Lung microvascular endothelial cell (primary cell): ENCODE measurements at places on chromosomes 6 and 20.
A peak's percentile ranks its signal among the peaks of the same experiment; 100 is the strongest.

DNA sequence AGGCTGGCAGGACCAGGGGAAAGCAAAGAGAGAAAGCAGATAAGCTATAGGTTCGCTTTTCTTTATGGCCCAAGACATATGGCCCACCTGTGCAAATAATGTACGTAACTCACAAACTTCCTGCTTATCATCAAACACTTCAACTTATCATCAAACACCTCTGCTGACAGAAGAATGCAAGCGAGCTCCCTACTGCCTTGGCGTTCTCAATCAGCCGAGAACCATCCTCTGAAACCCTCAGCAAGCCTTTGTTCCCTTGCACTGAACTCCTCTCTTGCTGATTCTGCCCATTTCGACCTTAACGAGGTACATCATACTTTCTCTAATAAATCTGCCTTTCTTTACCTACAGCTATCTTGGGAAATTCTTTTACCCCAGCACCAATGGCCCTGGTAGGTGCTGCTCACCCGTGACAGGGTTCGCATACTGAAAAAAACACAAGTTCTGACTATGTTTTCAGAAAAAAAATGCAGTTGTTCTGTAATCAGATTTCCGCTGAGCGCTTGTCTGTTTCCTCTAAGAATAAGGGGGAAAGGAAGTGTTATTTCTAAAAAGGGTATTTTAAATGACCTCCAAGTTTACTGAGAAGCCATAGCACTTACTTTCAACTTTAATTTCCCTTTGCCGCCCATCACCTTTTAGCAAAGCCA, 28.3 kb downstream of the SERPINB6 start:
- peak; percentile 55 for DNase-seq

DNA sequence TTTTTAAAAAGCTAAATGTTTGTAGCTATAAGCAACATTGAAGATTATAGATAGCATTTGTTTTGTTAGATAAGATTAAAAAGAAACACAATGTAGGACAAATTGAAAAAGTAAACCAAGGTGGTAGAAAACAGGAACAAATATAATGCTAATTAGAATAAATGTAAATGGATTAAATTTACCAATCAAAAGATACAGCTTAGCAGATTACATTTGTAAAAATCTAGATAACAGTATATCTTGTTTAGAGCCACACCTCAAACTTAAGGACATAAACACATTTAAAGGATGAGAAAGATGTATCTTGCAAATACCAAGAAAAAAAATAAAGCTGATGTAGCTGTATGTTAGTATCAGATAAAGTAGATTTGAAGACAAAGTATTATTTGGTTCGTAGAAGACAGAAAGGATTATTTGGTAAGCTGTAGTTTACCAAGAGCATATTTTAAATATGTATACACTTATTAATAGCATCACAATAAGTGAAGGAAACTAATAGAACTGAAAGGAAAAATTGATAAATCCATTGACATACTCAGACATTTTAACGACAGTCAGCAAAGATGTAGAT, 107.2 kb downstream of the TULP4 start:
- DNase-seq = no peak

DNA sequence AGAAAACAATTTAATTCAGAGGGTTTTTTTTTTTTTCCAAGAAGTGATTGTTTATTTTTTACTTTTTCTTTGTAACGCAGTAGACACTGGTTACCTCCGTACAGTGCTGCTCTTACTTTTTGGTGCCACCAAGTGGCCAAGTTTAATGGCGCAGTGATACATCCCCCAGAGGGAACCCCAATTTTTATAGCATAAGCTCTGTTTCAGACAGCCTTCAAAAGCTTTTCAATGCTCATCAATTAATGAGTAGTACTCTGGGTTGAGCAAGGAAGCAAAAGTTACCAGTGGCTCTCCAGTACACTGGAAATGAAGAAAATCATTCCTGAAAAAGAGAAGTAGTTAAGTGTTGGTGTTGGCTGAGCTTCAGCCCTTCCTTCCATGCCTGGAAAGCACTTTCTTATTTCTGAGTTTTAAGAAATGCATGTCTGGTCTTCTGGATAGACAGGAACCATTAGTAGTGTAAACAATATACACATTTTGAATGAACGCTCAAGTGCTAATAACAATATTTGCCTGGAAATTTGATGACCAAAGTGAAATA, 129.1 kb upstream of the SMLR1 start:
- DNase-seq = peak; percentile 43

DNA sequence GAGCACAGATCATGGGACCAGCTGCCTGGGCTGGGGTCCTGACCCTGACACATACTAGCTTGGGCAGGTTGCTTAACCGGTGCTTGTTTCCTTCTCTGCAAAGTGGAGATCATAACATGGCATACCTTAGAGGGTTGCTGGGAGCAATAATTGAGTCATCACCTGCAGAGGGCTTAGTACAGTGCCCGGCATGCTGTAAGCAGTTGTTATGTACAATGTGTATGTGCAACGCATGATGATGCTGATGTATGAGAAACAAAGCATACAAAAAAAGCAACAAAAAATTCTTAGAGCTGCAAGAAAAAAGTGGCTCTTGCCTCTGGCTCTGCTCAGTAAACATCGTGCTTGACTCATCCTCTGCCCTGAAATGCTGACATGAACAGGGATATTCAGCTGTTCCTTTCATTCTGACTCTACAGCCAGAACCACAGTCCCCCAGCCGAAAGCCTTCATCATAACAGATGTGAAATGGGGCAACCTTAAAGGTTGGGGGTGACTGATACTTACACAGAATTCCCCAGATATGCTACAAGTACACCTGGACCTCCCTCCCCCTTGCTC, 91.7 kb downstream of the CLIC5 start:
- DNase-seq = no peak

DNA sequence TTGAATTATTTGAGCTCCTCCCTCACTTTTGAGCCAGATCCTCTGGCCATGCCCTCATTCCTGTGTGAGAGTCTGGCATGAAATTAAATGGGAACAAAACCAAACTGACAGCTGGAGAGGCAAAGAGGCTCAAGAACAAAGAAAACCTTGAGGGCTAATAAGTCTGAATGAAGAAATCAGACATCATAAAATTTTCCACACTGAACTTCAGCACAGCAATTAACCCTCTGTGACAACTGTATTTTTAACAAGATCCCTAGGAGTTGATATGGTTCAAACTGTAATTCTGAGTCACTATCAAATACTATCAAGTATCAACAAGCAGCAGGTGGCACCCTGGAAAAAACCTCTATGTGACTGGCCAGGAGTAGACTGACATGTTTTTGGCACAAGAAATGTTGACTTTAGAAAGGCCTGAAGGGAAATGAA, 109.4 kb upstream of the EMILIN3 start:
- DNase-seq = peak; percentile 92

GRCh38 chr6:91565207-91565606, 978.3 kb upstream of the MAP3K7 start:
- no peak for DNase-seq

- no peak for DNase-seq
Measured at GRCh38 chr20:46666818-46667515, 15.7 kb upstream of the SLC13A3 start.

DNA sequence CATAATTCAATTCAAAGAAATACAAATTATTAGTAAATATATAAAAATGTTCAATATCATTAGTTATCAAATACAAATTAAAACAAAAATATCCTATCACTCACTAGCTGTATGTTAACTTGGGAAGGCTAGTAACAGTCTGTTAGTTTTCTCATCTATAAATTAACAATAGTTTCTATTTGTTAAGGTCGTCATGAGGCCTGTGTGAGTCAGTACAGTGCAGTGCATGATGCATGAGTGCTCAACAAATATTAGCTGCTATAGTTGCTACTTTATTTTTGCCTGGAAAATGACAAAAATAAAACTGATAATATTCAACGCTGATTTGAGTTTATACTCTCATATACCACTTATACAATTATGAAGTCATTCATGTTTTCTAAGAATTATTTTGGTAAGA, 401.6 kb upstream of the RUNX2 start:
- DNase-seq = peak; percentile 13

DNA sequence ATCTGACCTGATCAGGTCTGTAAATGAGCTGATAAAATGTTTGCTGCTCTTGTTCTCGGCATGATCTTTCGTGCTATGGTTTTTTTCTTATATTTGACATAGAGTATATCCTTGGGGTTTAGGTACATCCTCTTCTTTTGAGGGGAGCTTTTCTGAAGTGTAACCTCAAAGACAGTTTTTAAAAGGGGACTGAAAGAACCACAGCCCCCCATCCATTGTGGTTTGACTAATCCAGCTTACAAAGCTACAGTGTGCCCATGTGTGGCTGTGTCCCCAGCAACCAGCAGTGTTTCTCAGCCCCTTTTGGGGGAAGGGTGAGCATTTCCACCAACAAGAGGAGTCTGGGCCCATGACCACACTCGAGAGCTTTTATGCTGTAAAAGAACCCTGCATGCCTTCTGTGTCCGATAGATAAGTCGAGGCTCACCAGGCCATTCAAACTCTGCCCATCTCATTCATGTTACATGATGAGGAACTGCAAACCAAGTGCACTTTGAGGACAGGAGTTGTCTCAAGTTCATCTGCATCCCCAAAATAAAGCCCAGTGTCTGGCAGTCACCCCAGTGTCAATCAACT, 266.0 kb downstream of the SLC24A3 start:
- DNase-seq = no peak

DNA sequence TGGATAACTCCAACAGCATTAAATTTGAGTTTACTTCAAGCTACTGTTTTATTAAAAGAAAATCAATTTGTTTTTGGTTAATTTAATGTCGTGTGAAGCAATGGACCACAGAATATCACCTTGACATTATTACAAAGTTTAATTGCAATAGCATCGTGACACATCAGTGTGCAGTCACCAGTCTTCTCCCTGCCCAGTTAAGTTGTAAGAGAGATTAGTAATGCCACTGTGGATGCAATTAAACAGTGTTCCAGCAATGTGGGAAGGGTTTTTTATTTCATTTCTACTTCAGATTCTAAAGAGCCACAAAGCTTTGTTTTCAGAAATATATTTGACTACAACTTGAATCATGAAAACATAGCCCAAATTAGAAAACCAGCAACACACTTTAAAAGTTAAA, 128.7 kb downstream of the SYNE1 start:
- DNase-seq = no peak

- peak; percentile 93 for DNase-seq
Measured at GRCh38 chr20:11890331-11891076, 27.2 kb upstream of the BTBD3 start.

GRCh38 chr6:45677381-45678284, 299.9 kb upstream of the SUPT3H start:
- peak; percentile 80 for DNase-seq

GRCh38 chr6:85867595-85867994, 224.9 kb upstream of the SYNCRIP start:
- DNase-seq = no peak

- DNase-seq = peak; percentile 88
Measured at GRCh38 chr20:19828232-19828631, 70.2 kb downstream of the RIN2 start.

GRCh38 chr20:63091901-63092659, 85.3 kb upstream of the BHLHE23 start:
- DNase-seq = no peak

DNA sequence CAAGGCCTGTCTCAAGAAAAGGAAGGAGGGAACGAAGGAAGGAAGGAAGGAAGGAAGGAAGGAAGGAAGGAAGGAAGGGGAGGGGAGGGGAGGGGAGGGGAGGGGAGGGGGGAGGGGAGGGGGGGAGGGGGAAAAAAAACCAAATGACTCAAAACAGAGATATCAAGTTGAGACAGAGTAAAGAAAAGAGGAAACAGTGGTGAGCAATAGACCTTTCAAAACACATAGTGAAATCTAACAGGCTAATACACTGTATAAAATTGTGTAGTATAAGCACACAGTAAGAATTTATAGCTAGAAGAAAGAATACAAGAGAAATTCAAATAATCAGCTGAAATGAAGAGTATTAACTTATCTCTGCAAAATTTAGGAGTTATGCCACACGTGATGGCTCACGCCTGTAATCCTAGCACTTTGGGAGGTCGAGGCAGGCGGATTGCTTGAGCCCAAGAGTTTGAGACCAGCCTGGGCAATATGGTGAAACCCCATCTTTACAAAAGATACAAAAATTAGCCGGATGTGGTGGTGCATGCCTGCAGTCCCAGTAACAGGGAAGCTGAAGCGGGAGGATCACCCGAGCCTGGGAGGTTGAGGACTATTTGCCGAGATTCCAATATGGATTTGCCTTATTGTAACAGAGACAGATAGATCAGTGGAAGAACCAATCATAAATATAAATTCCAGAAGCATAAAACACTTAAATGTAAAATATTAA, 123.2 kb downstream of the PRND start:
- no peak for DNase-seq

- DNase-seq = no peak
Measured at GRCh38 chr20:16292226-16292880, 280.9 kb downstream of the KIF16B start.

DNA sequence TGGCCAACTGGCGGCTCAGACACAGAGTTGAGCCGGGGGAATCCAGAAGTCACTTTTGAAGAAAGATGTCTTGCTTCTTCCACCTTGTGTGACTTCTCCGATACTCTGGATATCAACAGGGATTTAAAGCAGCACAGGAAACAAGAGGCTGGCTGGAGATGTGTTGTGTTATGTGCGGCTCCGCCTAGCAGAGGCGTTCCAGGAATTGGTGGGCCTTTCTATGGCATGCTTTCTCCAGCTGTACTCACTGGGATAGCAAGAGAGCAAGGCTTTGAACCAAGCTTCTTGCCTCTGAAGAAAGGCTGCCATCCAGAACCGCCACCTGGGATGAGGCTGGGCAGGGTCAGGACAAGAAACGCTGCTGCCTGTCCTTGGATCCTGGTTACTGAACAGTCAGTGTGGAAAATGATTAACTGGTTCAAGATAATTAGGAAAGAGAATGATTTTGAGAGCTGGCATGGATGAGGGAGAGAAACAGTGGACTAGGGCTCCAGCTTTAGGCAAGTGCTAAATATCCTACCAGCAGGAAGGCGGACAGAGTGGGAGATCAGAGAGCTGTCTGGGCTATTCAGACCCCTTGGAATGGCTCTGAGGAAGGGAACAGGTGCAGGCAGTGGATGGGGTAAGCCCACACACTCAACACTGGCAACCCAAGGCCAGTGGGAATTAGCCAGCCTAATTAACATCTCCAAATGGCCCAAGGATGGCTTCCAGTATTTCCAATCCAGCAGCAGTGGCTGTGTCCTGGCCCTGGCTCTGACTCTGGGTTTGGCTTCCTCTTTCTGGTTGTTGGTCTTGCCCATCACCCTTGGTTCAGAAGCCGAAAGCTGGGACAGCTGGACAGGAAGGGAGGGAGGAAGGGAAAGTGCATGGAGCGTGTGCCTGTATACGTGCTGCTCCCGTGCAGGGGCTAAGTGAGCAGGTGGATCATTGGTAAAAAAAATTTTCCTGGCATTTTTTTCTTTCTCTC, 31.9 kb downstream of the INSM1 start:
- no peak for DNase-seq

- no peak for DNase-seq
Measured at GRCh38 chr20:46423342-46423741, 16.9 kb upstream of the ELMO2 start.

GRCh38 chr6:72811971-72812421, 190.1 kb downstream of the KCNQ5 start:
- DNase-seq = no peak

DNA sequence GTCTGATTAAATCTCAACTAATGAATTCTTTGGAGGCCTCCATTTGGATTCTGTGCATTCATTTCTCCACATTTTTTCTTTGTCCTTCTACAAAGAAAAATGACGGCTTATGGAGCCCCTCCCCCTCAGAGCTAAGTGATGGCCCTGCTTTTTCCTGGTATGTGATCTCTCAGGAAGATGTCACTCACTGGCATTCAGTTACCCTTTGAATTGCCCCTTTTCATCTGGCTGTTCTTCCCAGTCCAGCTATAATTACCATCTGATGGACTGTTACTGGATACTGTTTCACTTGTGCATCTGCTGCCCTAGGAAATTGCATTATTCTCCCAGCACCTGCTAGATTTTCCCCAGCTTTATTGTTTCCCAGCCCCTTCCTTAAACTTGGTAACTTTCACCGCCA, 151.9 kb downstream of the CFAP61 start:
- DNase-seq = no peak
